ENCODE measurements at places on chromosomes 11 and 22. TPM values are rescaled to one million over a fixed set of nuclear protein-coding genes. Genes with fewer than 3 reads are reported as not detected.

- DNase-seq = no peak
Measured at GRCh38 chr22:43310311-43310710, 32.9 kb downstream of the SCUBE1 start.

DNA sequence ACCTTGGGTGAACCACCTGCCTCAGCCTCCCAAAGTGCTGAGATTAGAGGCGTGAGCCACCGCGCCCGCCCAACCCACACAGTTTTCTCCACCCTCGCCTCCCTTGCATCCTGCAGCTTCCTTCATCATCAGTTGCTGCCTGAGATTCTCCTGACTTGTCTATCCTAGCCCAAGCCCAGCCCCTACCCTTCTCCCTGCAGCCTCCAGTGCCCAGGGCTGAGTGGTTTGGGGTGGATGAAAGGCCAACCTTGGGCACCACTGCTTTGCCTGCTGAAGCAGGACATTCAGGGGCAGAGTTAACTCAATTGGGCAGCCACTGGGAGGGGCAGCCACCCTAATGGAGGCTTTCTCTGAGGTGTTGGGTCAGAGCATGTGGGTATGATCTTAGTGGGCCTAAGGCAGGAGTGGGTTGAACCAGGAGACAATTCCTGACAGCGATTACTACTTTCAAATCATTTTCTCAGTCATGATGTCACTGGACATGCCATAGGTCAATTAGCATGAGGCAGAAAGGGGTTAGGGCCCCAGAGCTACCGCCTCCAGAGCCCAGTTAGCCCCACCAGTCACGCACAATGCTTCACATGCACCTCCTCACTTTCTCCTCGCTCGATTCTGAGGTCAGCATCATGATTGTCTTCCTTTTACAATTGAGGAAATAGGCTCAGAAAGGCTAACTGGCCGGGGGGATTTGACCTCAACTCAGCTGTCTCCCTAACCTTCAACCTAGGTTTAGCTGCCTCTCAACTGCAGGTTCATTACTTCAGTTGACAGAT lies 1.0 kb upstream of the FKBP2 start:
- DNase-seq = no peak

- no peak for DNase-seq
Measured at GRCh38 chr22:47628477-47629272, 866.2 kb downstream of the TBC1D22A start.

The INPPL1 gene
- 81.4 TPM for total RNA-seq

DNA sequence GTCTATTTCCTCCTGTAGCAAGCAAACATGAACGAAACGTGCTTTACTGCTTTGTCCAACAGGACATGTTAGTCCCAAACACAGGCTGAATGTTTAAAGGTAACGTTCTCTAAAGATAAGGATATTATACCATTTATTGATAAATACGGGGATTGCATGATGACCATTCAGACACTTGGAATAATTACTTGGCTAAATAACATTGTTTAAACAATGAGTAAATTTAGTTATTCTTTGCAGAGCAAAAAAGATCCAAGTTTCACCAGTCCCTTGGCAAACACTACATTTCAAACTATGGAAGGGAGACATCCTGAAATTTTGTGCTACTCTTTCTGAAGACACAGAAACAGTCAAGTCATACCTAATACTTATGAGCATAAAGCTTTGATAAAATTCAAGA lies 88.0 kb downstream of the ZNF280B start:
- no peak for DNase-seq

- no peak for DNase-seq
Measured at GRCh38 chr11:22479208-22479607, 141.0 kb downstream of the SLC17A6 start.

GRCh38 chr11:119803139-119803538 lies 74.1 kb upstream of the NECTIN1 start:
- no peak for DNase-seq

The IL10RA gene
- 16.7 TPM for total RNA-seq

GRCh38 chr22:31263896-31264640 lies 28.2 kb downstream of the PIK3IP1 start:
- DNase-seq = no peak

DNA sequence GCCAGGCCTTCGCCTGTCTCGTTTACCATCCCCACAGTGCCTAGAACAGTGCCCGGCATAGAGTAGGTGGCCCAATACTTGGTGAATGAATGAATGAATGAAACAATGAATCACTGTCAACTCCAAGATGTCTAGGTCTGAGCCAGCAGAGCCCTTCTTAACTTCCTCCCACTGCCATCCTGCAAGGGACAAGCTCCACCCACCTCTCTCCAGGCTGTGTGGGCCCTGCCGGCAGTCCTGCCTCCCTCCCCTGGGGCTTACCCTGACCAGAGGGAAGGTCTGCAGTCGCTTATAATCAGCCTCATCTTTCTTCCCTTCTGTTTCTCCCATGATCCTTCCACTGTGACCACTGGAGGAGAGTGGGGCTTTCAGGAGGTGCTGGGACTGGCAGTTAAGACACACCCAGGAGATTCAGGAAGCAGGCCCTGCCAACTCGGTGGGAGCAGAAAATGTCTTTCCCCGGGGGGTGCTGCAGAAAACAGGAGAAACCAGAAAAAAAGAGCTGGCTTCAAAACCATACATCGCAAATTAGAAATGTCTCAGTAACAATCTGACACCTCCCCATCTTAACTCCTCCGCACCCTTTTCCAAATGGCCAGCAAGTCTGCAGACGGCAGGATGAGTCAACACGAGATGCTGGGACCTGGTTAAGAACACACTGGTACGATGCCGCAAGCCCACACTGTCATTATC lies 11.4 kb downstream of the DNAL4 start:
- no peak for DNase-seq

GRCh38 chr11:32573228-32573627 lies 10.4 kb upstream of the EIF3M start:
- DNase-seq = no peak

The TIMP3 gene
- total RNA-seq = 925 TPM

DNA sequence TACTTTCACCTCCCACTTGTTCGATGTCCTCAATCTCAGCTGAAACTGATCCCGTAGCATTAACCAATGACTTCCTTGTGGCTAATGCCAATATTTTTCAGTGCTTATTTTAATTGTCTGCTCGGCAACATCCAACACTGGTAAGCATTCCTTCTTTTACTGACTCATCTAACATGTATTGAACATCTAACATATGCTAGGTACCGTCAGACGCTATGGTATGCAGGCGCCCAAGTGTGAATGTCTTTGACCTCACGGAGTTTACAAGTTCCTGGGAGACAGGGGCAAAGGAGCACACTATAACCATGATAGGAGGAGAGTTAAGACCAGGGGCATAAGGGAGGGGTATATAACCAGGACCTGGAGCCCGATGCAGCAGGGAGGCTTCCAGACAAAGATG lies 1.7 kb downstream of the BRMS1 start:
- DNase-seq = no peak

The HTR3A gene
- total RNA-seq = not detected

The CALCA gene
- total RNA-seq = not detected

GRCh38 chr11:98736833-98737232 lies 283.9 kb upstream of the CNTN5 start:
- DNase-seq = no peak

The APOBEC3A gene
- 3.3 TPM for total RNA-seq

The MPZL2 gene
- total RNA-seq = 6.7 TPM

The KCTD14 gene
- 3.5 TPM for total RNA-seq

The OR4X1 gene
- total RNA-seq = not detected

DNA sequence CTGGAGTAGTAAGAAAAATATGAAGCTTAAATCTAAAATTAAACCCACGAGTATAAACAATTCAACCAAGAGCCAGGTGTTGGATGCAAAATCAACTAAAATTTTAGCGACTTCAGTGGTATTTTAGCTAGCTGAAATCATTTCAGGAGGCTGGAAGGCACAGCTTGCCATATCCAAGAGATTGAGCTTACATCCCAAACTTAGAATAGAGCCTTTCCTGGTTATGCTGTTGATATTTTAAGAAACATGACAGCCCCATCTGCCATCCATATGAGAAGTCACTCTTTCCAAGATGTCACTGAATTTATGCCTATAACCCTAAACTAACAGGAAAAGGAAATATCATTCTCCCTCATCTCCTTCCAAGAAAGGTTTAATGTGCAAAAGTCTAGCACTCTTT lies 334.0 kb downstream of the KCNA4 start:
- no peak for DNase-seq

GRCh38 chr11:109140857-109141515 lies 281.0 kb upstream of the C11orf87 start:
- DNase-seq = no peak

All from tibial nerve (tissue), 4 donors.